ENCODE measurements at places on chromosomes 1 and 21.

- no peak for DNase-seq
Measured at GRCh38 chr1:6918925-6919511, 133.8 kb downstream of the CAMTA1 start.

GRCh38 chr1:157114183-157115121 is 14.8 kb upstream of the ETV3L start:
- DNase-seq, result no peak

GRCh38 chr1:37294529-37294928 is 179.9 kb upstream of the ZC3H12A start:
- no peak for DNase-seq

DNA sequence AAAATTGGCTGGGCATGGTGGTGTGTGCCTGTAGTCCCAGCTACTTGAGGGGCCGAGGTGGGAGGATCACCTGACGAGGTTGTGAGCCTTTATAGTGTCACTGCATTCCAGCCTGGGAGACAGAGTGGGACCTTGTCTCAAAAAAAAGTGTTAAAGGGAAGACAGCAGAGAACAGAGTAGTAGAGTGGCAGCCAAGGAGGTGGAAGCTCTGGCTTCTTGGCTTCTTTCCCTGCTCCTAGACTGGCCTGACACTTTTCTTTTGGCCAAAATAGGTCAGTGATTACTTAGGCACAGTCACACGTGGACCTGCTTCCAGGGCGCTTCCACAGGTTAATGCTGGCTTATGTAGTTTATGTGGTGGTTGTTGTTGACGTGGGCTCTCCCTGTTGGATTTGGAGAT is 3.2 kb downstream of the DIP2A start:
- peak; percentile 55 for DNase-seq

DNA sequence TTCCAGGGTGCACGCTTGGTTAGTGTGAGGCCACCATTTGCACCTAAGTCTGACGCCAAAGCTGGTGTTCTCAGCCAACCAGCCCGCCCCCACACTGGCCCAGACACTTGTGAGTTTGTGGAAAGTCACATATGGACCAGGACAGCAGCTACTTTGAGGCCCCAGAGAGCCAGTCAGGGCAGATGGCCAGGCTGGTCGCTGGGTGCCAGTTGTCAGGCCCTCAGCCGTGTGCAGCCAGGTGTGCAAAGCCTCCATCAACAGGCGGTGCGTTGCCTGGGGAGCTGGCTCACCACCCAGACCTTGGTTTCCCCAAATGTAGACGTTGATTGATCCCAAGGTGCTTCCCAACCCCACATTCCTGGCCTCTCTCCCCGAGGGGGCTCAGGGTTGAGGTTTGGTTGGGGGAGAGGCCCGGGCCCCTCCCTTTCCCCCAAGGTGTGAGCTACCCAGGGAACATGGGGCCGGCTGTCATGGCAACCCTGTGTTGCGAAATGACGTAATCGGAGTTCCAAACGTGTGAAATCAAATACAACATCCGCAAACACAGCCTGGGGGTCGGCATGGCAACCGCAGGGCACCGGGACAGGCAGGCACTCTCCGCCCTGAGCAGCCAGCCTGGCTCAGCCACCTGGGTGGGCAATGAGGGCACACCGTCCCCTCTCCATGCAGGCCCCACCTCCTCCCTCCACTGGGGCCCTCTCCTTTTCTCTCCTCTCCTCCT is 42.2 kb upstream of the WNT4 start:
- no peak for DNase-seq

- DNase-seq, result no peak
Measured at GRCh38 chr21:19992540-19992939, 1005.7 kb upstream of the NCAM2 start.

DNA sequence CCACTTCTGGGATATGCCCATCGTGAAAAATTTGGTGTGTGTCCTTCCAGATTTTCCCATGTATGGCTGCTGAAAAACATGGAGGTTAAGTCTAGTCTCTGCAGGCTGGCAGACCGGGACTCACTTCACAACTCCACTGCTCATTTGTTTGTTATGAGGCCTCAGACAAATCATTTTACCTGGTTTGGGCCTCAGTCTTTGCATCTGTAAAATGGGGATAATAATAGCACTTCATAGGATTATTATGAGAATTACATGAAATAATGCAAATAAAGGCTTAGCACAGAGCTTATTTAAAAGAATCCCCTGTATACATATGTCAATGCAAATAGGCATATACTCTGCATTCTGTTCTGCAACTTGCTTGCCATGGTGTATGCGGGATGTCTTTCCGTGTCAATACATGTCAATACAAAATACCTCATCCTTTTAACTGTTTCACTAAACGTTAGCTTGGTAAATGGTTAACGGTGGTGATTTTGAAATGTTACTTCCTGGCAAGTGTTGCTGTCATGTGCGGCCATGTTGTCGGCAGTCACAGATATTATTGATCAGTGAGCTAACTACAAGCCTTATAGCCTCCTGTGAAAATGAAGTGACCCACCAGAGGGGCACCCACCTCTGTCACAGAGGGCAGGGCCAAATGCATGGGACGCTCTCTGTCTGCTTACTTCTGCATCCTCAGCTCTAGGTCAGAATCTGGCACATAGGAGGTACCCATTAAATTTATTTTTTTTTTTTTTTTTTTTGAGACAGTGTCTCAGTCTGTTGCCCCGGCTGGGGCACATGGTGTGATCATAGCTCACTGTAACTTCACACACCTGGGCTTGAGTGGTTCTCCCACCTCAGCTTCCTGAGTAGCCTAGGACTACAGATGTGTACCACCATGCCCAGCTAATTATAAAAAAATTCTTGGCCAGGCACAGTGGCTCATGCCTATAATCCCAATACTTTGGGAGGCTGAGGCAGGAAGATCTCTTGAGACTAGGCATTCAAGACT is 4.3 kb downstream of the LCK start:
- no peak for DNase-seq

GRCh38 chr1:67579623-67580394 is 105.2 kb upstream of the GADD45A start:
- DNase-seq, result no peak

- no peak for DNase-seq
Measured at GRCh38 chr1:65027666-65028358, 61.5 kb upstream of the JAK1 start.

GRCh38 chr21:22192766-22193165 is 1194.6 kb downstream of the NCAM2 start:
- DNase-seq, result no peak

DNA sequence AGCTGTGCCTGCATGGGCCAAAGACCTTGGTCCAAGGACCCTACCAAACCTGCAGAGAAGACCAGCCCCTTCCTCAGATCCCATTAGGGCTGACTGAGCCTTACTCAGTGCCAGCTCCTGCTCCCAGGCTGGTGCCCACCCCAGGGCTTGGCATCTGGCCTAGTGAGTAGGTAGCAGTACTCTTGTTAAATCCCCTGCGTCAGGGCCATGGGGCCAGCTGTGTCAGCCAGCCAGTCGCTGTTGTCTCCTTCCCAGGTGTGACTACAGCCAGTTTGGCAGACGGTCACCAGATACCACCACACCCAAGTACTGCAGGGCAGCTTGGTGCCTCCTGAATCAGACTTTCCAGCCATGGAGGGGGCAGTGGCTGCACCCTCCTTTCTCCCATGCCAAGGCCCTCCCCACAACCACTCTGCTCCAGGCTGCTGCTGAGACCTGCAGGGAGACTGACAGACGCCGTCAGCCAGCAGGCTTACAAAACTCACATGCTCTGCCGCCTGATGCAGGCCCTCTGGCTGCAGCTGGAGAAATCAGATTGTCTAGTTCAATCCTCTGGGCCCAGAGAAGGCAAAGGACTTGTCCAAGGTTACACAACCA is 3.0 kb downstream of the TENT5B start:
- no peak for DNase-seq

DNA sequence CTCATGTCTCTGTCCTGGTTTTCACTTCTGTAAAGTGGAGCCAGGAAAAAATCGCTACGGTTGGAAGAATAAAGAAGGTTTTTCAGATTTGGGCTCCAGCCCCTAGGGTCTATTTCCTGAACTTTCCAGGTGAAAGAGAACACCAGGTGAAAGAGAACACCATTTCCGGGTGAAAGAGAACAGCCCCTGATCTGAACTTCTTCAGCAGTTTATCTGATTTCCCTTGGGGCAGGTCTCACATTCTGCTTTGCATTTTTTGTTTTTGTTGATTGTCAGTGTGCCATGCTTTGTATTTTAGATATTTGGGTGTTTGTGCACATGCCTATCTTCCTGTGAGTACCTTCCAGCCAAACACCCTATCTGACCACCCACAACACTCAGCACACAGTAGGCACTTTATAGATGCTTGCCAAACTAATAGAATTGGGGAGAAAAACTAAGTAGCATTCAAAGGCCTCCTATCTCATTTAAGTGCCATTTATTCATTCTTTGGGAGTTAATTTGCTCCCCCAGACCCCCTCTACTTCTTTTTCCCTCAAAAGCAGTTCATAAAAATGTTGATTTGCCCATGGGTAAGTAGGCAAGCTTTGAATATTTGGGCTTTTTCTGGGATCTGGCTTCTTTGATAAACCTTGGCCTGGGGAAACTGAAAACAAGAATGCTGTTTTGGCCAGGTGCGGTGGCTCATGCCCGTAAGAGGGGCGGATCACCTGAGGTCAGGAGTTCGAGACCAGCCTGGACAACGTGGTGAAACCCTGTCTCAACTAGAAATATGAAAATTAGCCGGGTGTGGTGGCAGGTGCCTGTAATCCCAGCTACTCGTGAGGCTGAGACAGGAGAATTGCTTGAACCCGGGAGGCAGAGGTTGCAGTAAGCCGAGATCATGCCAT is 2.2 kb downstream of the NAV1 start:
- DNase-seq, result no peak

DNA sequence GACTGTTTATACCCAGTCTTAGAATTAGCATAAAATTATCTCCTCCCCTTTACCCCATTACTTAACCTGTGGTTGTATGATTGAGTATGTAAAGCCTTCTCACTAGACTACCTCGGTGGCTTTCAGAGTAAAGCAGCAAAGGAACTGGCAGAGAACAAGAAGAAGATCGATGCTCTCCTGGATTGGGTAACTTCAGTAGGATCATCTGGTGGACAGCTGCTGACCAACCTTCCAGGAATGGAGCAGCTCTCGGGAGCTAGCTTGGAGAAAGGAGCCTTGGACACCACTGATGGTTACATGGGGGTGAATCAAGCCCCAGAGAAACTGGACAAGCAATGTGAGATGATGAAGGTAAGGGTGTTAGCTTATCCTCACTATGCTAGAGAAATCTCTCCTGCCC is 138.6 kb upstream of the BMP8A start:
- no peak for DNase-seq

GRCh38 chr21:29217818-29218291 is 80.9 kb upstream of the BACH1 start:
- DNase-seq, result no peak

- no peak for DNase-seq
Measured at GRCh38 chr1:47963568-47964358, 33.4 kb downstream of the TRABD2B start.

- DNase-seq, result peak; percentile 82
Measured at GRCh38 chr1:205918955-205919746, 24.1 kb downstream of the SLC26A9 start.

DNA sequence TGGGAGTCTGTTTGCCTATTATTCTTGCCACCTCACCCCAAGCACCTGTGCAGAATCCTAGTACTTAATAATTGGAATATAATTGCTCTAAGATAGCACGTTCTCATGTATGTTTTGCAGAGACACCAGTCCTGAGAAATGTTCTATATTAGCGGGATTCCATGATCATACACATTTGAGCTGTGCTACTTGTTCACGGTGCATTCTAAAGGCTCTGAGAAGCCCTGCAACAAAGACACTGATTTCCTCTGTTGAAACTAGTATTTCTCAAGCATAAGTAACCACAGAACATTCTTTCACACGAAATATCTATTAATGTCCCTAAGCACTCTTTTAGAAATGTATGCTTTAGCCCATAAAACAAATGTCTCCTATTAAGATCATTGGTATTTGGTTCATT is 109.4 kb downstream of the BARHL2 start:
- no peak for DNase-seq

DNA sequence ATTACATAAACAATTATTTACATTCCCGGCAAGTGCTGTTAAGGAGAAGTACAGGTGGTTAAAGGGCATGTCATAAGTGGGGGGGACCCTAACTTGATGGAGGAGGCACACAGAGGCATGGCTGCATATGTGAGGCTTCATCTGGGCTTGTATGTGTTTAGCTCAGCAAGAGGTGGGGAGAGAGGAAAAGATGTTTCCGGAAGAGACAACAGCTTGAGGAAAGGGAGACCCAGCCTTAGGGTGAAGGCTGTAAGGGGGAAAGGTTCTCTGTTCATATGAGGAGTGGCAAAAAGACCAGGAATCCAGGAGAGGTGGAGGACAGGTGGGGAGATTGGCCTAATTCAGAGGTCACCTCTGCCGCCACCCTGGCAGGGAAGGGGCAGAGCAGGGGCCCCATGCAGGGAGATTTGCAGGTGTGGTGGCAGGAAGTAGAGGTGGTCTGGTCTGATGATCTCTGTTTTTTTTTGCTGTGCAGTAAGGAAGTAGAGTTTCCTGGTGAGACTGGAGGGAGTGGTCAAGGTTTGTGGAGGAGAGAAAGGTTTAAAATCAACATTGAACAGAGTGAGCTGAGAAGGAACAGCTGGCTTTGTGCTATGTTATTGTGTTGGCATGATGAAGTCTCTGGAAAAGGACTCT is 9.0 kb downstream of the TRAF5 start:
- DNase-seq, result no peak

- DNase-seq, result no peak
Measured at GRCh38 chr1:229147072-229147471, 123.8 kb upstream of the RAB4A start.

- no peak for DNase-seq
Measured at GRCh38 chr1:157173900-157174410, 35.8 kb upstream of the ETV3 start.

DNA sequence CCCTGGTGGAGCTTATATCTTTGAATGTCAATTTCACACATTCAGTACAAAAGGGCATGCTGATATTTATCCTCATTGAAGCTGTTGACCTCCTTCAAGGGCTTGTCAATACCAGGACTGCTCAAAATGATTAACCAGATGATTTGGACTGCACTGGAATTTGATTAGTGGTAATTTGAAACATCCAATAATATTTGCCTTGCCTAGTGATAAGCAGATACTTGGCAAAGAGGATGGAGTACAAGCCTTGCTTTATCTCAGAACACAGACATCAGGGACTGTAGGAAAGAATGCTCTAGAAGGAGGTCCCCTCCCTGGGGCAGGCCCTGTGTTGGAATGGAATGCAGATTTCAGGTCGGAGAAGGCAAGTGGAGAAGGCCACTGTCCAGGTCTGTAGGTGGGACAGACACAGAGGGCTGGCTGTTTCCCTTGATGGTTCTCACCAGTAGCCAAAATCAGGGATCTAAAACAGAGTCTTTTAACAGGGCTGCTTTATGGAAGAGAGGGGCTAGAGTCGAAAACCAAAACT is 64.8 kb upstream of the ZNF648 start:
- no peak for DNase-seq

DNA sequence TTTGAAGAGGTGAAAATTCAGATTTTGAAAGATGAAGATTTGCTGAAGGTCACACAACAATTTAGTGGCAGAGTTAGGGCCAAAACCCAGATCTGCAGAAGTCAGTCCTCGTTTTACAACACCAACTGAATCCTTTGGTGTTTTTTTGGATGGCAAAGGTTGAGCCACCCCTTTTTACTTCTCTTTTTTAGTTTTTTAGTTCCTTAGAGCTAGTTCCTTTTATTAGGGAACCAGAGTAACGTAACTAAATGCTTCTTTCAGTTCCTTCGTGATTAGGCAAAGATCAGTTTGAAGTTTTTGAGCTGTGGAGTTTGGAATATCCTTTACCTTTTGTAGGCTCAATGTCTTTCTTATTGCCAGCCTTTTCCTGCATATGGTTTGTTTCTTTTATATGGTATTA is 67.9 kb upstream of the ARID1A start:
- no peak for DNase-seq

- peak; percentile 88 for DNase-seq
Measured at GRCh38 chr1:27395441-27396195, 3.2 kb downstream of the GPR3 start.

GRCh38 chr21:45642122-45642813 is 1.3 kb upstream of the PCBP3 start:
- no peak for DNase-seq
